Activated naive CD4-positive, alpha-beta T cell (primary cell): ENCODE measurements at places on chromosomes 13 and 19.

DNA sequence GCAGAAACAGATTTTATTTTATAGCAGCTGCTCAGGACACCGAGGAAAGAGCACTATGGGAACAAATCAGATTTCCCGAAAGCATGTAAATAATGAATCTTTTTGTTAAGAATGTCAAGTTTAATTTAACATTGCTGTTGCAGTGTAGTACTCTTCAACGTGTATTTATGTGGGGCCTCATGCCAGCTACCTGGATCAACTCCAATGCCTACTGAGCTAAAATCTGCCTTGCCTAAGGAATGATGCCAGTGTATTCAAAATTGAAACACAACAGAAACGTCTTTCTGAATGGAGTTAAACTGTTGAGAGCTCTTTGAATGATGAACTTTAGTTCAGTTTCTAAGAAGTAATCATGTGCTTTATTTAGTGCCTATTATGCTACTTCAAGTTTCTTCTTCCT lies 1379.8 kb upstream of the ATXN8OS start:
- DNase-seq = no peak

- DNase-seq = no peak
These were observed 840.1 kb upstream of the SLITRK5 start for GRCh38 chr13:86831084-86831483.

DNA sequence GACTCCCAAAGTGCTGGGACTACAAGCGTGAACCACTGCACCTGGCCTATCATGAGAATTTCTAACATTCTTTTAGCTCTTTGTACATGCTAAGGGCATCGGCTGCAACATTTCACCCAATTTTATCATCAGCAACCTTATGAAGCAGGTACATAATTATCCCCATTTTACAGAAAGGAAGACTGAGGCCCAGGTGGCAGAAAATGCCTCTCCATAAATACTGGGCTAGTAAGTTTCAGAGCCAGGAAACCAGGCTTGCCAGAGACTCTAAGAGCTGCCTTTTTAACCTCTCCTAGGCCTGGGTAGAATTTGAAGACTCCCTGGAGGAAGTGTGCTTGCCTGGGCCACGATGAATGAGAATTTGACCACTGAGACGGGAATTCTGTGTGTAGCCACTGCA lies 2.2 kb downstream of the ERCC2 start:
- no peak for DNase-seq

DNA sequence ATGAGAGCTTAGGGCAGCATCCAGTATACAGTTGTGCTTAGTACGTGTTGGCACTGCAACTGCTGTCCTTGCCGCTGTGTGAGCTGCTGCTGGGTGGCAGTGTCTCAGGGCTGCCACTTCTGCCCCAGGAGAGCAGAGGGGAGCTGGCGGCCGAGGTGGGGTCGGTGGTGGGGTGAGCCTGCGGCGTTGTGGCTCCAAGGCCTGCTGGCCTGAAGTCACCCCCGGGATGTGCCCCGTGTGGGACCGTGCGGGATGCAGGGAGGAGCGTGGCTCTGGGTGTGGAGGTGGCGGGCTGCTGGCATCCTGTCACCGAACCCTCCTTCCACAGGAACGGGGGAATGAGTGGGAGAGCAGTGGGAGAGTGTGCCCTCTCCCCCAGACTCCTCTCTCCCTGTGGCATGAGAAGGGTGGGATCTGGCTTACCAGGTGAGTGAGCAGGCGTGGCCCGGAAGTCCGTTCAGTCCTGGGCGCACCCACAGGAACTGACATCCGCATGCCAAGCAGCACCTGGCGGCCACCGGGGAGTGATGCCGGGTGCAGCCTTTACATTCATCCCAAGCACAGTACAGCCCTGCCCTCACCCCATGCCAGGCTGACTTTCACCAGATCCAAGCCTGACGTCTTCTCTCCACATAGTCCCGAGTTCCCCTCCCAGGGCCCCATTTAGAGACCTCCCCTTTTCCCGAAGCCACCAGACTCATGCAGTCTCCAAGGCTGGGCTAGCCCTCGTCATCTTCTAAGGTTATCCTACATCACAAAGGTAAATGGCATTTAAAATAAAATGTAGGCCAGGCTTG lies 26.6 kb downstream of the MCF2L start:
- no peak for DNase-seq

- DNase-seq = no peak
These were observed 389.2 kb downstream of the ITGBL1 start for GRCh38 chr13:101841698-101842097.

DNA sequence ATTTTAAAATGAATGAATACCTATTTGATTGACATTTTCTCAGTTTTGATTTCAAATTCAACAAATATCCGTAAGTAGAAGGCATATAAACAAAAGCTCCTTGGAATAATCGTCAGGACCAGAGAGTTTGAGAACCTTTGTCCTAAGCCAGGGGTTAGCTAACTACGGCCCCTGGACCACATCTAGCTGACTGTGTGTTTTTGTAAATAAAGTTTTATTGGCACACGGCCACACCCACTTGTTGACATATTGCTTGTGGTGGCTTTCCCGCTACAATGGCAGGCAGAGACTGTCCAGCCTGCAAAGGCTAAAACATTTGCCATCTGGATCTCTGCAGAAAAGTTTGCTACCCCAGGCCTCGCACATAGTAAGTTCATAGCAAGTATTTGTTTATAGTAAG lies 83.4 kb downstream of the GNG7 start:
- DNase-seq = no peak

- no peak for DNase-seq
These were observed 25.7 kb downstream of the CCNE1 start for GRCh38 chr19:29837448-29837981.

DNA sequence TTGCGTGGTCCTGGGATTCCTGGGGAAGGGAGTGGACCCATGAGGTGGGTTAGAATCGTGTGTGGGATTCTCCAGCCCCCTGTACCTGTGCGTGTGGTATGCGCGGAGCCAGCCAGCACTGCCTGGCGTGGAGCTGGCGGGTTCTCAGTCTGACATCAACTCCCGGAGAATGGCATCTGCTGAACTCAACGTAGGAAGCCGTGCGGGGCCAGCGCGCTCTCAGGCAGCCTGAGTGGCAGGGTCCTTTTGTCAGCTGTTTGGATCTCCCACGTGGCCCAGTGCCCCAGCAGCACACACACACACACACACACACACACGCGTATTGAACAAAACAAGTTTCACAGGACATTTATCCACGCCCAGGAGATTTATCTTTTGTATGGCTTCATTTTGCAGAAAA lies 28.1 kb downstream of the ATP4B start:
- no peak for DNase-seq

GRCh38 chr13:45490068-45490467 lies 25.3 kb downstream of the COG3 start:
- DNase-seq = no peak

GRCh38 chr13:34300559-34300958 lies 482.6 kb downstream of the RFC3 start:
- no peak for DNase-seq

GRCh38 chr19:42441049-42441445 lies 1.7 kb downstream of the CXCL17 start:
- DNase-seq = no peak

DNA sequence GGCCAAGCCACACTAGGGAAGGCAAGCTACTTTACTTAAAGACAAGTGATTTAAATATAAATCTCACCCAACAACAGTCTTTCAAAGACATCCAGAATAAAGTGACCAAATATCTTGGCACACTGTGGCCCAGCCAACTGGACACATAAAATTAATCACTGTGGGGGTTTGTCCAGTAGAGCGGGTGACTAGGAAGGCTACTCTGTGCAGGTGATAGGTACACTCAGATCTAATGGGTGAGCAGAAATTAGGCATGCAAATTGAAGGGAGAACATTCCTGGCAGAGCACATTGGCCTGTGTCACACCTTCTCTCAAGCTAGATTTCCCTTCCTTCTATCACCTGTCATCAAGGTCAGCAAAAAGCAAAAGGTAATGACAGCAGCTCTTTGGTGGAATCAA lies 23.4 kb upstream of the CYSLTR2 start:
- no peak for DNase-seq

DNA sequence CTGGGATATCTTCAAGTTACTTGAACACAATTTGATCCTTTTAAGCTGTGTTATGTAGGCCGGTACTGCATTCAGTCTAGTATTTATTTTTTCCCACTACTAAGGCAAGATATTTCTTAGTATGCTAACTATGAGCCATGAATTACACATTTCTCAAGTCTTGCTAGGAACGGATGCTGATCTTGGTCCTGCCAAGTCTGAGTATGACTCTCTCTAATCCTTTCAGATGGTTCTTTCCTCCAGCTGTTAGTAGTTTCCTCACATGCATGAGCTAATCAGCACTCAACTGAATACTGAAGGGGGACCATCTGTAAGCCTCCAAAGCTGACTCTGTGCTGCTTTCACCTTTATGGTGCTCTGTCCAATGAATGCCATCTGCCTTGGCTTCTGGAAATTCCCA lies 460.3 kb downstream of the KCTD12 start:
- no peak for DNase-seq

GRCh38 chr13:91632086-91632485 lies 233.7 kb downstream of the GPC5 start:
- no peak for DNase-seq

- no peak for DNase-seq
These were observed 185.6 kb upstream of the STARD13 start for GRCh38 chr13:33471204-33471603.

DNA sequence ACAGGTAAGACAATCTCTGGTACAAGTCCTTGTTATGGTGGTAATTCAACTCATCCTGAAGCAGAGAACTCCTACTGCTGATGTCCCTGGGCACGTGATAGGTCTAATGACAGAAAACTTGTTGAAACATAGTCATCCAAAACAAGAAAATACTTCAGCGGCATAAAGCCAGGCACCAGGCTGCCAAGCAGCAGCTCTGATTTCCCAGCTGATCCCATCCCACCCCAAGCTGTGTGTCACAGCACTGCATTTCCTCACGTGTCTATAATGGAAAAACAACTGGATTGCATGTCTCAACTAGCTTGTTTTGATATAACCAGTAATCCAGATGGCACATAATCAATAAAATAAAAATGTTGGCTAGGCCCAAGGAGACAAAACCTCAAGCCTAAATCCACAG lies 64.8 kb downstream of the MIPEP start:
- no peak for DNase-seq

DNA sequence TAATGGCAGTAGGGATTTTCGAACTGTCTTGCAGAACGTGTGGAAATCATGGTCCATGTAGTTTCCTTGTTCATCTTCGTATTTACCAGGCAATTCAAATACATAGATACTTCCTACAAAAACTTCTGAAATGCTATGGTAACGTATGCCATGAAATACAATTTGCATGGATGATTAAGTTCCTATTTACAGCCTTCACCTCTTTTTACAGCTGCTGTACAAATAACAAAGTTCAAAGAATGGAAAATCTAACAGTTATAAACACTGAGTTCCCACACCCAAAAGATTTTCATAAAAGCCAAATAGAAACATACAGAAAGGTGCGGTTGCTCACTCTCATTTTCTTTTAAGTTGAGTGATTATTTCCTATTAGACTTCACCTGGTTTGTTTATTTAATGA lies 115.8 kb upstream of the TNFSF11 start:
- no peak for DNase-seq

GRCh38 chr13:23620613-23621315 lies 50.6 kb downstream of the TNFRSF19 start:
- no peak for DNase-seq
